ENCODE measurements at places on chromosomes 13 and 19.

DNA sequence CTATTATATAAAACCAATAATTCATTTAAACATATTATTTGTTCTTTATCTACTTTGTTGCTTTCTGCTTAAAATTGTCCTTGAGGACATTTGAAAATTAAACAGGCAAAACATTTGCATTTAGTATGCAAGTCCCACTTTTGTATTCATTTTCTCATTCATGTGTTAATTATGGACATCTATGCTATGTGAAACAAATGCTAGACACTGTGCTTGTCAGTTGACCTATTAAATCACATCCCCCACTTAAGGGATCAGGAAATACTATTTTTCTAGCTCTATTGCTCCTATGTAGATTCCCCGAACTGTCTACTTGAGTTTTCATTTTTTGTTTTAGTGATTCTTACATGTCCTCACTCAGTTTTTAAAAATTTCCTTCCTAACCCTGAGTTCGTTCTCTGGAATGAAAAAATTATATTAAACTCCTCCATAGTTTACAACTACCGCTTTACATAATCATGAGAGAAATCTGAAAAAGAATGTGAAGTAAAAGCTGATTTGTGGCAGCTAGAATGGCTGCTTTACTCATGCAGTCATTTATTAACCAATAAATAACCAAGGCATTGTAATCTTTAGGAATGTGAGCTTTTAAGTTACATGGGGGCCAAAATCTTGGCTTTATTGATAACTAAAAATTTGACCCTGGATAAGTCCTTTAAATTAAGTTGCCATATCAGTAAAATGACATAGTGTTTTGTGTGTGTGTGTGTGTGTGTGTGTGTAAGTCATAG is 188.5 kb downstream of the LIG4 start:
- DNase-seq = no peak

GRCh38 chr19:56176881-56177280 is 1.1 kb downstream of the GALP start:
- DNase-seq = no peak

DNA sequence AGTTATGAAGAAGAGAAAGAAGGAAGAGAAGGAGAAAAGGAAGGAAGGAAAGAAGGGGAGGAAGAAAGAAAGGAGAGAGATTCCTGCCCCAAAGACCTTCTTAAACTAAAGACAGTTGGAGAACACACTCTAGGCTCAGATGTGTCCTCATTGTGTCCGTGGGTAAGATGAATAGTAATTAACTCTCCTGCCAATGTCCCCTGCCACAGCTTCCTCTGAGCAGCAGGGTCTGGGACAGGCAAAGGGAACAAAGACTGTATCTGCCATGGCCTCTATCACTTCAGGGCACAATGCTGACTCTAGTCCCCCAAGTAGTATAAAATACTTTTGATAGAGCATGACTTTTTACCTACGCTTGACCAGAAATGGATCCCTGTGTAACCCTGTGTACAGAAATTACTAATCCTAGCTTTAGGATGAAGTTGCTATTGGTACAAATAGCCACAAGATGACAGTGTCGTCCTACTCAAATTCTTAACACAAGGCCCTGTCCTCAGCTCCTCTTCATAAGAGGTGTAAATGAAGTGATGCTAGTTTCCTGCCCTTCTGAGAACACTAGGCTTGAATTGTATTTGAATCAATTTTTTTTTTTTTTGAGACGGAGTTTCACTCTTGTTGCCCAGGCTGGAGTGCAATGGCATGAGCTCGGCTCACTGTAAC is 186.2 kb upstream of the GPR12 start:
- no peak for DNase-seq

DNA sequence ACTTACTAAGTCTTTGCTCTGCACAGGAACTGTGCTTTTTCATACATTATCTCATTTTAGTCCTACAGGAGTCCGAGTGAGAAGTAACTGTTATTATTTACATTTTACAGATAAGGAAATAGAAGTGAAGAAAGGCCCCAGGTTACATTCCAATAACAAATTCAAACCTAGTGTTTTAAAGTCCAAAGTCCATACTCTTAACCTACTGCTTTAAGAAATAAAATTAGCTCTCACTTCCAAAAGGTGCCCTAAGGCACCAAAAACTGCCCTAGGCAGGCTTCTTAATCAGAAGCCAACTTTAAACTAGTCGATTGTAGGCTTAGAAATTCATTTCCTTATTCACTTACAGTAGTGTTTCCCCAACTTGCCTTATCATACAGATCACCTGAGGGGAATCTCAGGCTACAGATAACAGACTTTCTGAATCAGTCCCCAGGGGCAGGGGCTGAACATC is 555.9 kb downstream of the DIAPH3 start:
- no peak for DNase-seq

DNA sequence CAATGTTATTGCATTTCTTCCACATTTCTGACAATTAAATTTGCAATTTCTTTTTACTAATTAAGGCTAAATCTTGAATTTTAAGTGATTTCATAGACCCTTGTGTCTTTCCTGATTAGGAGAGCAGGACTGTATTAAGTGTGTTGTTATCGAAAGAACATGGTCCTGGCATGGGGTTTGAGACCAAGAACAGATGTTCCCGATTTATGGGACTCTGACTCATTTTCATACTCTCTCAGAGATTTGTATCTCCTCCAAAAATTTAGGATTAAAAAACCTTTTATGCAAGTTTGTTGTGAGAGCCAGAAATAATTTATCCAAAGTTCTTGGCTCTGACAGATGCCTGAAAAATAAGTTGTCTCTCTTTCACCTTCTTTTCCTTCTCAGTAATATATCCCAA is 589.3 kb upstream of the ARGLU1 start:
- DNase-seq = no peak

- no peak for DNase-seq
Observed at GRCh38 chr19:29805031-29805965, 6.5 kb upstream of the CCNE1 start.

DNA sequence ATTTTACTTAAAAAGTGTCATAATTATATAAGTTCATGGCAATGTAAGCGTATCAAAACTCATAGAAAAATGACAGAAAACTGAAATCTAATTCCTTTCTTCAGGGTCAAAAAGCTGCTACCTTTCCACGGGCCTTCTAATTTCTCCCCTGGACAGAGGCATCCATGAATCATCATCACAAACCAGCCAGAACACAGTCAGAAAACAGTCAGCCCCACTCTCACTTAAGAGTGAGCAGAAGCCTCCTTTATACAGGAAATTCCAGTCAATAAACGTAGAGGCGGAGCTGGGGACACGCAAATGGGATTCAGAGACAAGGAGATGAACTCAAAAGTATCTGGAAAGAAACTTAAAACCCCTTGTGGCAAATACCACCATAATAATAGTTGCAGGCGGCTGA is 54.2 kb upstream of the ABCC4 start:
- no peak for DNase-seq

DNA sequence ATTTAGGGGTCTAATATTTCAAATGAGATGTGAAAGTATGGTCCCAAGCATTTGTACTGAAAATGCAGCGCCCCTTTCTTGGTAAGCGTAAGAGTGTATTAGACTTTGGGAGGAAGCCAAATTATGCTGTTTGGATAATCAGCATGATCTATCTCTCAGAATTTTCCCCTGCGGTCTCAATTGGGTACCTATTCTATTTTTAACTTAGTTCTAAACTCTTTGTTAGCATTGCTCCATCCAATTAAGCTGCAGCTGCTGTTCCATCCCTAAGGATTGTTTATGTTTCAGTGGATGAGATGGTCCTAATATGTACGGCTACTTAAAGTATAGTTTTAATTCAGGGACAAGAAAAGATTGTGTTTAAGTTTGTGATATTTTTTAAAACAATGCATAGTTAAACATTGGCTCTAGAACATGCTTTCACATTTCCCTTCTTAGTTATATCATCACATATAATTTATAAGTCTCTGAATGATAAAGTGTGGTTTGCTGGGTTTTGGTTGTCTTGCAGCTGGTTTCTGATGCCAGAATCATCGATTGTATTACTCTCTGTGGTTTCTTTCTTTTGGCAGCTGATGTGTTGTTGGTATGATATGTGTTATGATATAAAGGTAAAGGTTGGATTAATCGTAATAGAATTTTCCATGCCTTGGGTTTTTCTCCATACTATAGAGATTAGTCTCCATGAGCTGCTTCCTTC is 15.0 kb downstream of the POLR1D start:
- no peak for DNase-seq

GRCh38 chr13:34064456-34065205 is 246.7 kb downstream of the RFC3 start:
- no peak for DNase-seq

GRCh38 chr13:103031332-103031873 is 34.8 kb downstream of the SLC10A2 start:
- DNase-seq = no peak

GRCh38 chr19:5719274-5719960 is 529 bp downstream of the LONP1 start:
- peak; percentile 22 for DNase-seq

GRCh38 chr13:58680115-58680514 is 1048.6 kb downstream of the PCDH17 start:
- no peak for DNase-seq

GRCh38 chr13:51704399-51705313 is 99.3 kb downstream of the DHRS12 start:
- DNase-seq = no peak

DNA sequence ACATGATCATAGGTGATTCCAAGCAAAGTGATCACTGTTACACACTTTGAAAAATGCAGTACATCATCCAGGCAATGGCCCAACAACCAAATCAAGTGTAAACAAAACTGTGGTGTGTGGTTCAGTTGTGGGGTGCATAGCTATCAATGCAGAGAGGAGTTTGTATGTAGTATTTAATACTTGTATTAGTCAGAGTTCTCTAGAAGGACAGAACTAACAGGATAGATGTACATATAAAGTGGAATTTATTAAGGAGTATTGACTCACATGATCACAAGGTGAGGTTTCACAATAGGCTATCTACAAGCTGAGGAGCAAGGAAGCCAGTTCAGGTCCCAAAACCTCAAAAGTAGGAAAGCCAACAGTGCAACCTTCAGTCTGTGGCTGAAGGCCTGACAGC is 249.3 kb upstream of the HTR2A start:
- no peak for DNase-seq

DNA sequence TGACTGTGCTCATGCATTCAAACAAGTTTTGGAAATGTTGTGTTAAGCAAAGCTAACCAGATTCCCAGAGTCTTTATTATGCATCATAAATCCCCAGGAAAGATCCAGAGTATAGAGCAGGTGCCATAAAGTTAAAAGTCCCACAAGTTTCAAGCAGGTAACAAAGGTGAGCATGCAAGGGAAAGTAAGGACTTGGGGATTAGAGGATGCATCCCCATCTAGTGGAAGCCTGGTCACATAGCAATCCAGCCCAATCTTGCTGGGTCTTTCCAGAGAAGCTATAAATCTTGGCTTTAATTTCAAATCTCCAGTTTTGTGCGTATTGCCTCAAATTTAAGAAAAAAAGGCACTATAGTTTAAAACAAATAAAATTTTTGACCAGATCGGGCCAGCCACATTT is 72.7 kb downstream of the ZNF254 start:
- no peak for DNase-seq

- DNase-seq = no peak
Observed at GRCh38 chr13:52887165-52887564, 38.7 kb upstream of the PCDH8 start.

GRCh38 chr19:1168572-1169410 is 5.3 kb downstream of the SBNO2 start:
- no peak for DNase-seq

DNA sequence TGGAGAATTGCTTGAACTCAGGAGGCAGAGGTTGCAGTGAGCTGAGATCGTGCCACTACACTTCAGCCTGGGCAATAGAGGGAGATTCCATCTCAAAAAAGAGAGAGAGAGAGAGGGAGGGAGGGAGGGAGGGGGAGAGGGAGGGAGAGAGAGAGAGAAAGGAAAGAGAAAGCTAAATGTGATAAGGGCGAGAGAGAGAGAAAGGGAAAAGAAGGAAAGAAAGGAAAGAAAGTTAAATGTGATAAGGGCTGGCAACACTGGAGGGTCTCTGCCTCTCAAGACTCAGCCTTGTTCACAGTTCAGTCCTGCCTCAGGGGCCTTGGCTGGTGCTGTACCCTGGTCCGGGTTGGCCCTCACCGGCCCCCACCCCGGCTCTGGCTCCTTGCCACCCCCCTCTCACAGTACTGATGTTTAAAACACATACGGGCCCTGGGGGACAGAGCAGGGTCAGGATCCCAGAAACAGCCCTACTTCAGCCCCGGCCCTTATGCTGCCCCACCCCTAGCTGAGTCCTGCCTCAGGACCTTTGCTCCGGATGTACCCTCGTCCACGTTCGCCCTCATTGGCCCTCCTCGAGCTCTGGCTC is 3.5 kb downstream of the MAP1S start:
- no peak for DNase-seq

- no peak for DNase-seq
Observed at GRCh38 chr13:60170414-60170813, 6.7 kb upstream of the DIAPH3 start.

DNA sequence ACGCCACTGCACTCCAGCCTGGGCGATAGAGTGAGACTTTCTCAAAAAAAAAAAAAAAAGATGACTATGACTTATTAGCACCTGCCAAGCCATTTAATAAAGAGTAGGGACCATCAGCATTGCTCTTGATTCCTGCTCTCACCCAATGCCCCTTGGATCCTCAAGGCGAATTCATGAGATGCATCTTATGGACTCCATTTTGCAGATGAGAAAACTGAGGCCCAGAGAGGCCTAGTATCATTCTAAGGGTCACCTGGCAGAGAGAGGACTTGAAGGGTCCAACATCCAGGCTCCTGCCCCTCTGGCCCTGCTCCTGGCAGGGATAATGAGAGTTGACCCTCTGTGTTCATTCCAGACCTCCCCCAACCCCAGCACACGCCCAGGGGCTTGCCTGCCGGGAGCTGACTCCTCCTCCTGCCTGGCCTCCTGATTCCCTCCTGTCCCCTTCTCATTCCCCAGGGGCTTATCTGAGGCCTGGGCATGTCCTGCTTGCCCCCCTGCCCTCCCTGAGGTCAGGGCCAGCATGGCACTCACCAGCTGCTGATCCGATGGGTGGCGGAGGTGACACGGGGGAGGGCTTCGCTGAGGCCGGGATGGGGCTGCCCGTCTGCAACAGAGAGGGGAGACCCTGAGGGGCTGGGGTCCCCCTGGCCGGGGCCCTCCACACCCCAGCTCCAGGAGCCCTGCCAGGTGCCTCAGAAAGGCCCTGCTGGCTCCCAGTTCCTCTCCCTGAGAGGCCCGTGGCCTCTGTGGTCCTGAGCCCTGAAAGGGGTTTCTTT is 7.4 kb downstream of the WIZ start:
- DNase-seq = no peak

GRCh38 chr19:7342143-7342542 is 6.6 kb upstream of the ARHGEF18 start:
- DNase-seq = no peak

GRCh38 chr13:67090856-67091255 is 139.3 kb downstream of the PCDH9 start:
- DNase-seq = no peak

- no peak for DNase-seq
Observed at GRCh38 chr19:33514885-33515551, 6.6 kb downstream of the PEPD start.

DNA sequence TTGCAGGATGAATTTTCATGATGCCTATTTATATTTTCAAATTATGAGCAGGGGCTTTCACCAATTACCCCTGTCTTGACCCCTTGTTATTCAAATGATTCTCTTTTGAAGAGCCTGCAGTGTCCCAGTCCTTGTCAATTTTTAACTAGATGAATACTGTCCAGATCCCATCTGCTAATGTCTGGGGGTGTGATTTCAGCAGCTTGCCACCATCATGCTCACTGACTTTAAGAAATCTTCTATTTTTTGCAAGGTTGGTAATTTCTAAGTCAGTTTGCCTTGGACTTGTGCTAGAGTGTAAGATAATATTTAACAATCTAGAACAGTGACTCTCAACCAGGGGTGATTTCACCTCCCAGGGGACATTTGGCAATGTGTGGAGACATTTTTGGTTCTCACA is 106.0 kb downstream of the CACNA1A start:
- no peak for DNase-seq
